AG08395 (cell line): ENCODE measurements at places on chromosomes 2 and 18.

DNA sequence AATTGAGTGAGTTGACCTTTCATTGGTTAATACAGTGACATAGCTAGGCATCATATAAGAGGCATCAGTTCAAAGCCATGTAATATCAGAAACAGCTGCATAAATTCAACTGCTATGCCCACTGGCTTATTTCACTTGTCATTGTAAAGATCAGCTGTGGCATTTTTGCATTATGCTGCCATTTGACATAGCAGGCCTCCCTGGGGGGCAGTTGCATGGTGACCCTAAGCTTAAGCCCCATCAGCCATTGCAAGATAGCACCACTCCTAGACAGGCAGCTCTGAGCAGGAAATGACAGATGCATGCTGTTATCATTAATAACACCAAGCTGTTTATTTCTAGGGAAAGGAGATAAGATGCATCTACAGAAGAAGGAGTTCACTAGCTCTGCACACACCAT lies 233.4 kb upstream of the CNTNAP5 start:
- DNase-seq = no peak

- DNase-seq = no peak
Measured at GRCh38 chr2:48127612-48128191, 221.4 kb upstream of the FBXO11 start.

GRCh38 chr2:4915357-4915756 lies 776.8 kb upstream of the SOX11 start:
- no peak for DNase-seq

- no peak for DNase-seq
Measured at GRCh38 chr2:145064511-145064910, 544.6 kb upstream of the ZEB2 start.

DNA sequence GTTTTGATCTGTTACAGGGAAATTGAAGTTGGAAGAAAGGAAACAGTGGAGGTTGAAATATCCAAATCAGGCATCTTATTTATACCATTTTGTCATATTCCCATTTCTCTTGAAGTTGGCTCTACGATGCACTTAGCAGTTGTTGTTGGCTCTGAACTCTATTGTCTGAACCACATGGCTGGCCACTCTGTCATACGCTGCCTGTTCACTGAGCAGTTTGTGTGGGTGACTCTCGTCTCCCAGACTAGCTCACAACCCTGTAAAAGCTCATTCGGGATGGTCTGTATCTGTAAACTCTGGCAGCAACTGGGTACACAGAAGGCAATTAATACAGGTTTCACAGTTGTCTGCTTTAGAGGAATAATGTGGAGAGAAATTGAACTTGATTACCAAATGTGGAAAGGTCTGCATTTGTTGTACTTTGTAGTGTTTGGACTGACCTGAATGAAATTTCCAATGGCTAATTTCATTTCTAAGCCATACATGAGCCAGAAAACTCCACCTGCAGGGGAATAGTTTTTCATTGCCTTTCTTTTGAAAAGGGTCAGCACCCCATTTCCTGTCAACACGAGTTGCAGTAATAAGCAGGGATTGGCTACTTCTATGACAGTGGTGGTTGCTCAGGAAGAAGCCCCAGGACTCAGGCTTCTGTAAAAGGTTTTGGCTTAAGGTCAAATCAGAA lies 378.2 kb downstream of the OSR1 start:
- DNase-seq = no peak

DNA sequence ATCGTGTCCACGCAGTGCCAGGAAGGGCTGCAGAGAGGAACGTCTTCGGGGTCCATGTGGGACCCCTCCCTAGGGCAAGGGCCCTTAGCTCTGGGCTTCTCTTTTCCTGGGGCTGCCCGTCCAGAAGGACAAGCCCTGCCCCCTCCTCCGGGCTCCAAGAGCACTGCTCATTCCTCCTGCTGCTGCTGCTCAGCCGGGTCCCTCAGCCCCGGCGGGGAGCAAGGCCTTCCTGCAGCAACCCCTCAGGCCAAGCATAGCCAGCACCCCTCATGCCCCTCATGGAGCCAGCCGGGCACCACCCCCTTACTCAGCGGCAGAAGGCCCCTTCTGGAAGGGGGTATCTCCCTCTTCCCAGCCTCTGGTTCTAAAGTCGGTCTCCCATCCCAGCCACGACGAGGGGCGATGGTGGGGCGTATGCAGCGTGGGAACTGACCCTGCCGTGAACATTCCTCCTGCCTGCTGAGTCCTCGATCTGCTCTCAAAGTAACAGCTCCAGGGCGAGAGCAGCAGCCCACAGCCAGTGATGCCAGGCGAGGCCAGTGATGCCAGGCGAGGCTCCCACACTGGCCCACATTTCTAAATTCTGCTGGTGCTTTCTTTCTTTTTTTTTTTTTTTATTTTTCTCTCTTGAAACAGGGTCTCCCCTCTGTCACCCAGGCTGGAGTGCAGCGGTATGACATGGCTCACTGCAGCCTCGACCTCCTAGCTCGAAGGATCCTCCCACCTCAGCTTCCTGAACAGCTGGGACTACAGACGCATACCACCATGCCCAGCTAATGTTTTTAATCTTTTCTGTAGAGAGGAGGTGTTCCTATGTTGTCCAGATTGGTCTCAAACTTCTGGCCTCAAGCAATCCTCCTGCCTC lies 99.7 kb downstream of the HDAC4 start:
- DNase-seq = no peak

DNA sequence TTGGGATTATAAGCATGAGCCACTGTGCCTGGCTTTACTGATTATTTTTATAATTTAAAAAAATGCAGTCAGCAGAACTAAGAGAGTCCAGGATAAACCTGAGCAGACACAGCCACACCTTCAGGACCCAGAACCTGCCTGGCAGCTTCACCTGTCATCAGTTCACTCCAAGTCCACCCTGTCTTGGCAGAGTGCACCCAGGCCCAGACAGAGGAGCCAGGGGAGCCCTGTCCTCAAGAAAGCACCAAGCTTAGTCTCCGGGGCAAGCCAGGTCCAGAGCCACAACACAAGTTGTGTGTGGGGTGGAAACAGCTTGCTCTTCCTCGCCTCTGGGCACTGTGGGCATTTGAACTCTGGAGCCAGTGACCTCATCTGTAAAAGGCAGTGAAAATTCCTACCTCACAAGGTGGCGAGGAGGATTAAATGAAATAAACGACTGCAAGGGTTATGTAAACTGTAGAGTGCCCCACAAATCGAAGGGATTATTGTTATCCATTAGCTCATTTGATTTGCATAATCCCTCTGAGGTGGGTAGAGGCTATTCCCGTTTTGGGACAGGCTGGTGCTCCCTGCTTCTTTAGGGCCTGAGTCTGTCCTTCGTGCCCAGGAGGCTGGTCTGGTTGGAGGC lies 24.7 kb downstream of the MYCN start:
- DNase-seq = no peak

DNA sequence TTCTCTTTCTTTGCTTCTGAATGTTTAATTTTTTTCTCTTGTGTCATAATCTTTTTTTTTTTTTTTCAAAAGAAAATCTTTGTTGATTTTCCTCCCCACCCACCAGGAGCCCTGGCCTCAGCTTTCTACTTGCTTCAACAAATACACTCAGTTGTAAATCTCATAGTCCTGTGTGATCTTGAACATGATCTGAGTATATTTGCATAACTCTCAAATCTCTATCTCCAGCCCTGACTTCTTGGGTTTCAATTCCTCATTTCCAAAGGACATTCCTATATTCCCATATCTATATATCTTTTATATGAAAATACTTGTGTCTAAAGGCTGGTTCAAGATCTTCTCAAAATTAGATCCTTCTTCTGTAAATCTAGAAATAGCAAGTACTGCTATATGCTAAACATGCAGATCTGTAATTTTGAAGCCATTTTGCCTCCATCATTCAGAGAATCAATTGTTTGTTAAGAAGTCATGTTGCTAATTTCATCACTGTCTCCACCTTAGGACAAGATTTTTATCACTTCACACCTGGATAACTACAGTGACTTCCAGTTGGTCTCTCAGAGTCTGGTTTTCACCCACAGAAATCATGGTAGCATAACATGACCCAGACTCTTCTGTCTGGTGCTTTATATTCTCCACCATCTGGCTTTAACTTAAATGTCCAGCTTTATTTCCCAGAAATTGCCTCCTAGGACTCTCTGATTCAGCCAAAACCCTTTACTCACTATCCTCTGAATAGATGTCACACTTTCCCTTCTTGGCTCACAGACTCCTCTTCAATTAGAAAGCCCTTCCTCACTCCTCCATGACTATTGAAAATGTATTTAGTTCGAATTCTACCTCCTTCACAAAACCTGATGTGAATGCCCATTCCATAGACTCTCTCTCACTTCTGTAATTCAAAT lies 98.1 kb downstream of the ZEB2 start:
- no peak for DNase-seq

GRCh38 chr2:2573658-2574293 lies 242.7 kb upstream of the MYT1L start:
- no peak for DNase-seq

DNA sequence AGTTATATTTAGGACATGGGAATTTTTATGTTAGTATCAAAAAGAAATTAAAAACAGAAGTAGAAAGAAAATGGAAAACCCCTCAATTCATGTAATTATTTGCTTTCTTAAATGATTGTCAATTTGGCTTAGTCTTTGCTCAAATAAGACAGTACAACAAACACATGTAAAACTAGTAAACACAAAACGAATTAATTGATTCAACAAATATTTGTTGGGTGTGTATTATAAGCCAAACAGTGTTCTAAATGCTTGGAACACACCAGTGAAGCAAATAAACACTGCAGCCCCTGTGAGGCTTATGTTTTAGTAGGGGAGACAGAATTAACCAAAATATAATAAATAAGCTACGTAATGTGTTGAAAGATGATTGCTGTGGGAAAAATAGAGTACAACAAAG lies 234.5 kb upstream of the STON1 start:
- no peak for DNase-seq

- DNase-seq = no peak
Measured at GRCh38 chr2:66545258-66545657, 110.3 kb downstream of the MEIS1 start.

GRCh38 chr2:168194784-168195522 lies 52.4 kb downstream of the STK39 start:
- peak; percentile 58 for DNase-seq

GRCh38 chr2:63192169-63192888 lies 141.7 kb downstream of the OTX1 start:
- no peak for DNase-seq

DNA sequence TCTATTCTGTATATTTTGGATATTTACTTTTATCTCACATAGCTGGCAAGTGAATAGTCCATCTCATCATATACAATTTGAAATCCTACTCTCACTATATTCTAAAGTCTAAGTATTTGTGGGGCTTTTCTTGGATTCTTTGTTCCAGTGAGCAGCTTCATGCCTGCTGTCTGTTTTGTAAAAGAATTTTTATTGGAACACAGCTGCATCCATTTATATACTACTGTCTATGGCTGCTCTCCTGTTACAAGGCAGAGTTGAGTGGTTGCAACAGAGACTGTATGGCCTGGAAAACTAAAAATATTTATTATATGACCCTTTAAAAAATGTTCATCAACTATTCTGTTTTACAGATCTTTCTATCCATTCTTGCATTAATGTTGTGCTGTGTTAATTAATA lies 193.3 kb upstream of the KLHL14 start:
- DNase-seq = no peak

DNA sequence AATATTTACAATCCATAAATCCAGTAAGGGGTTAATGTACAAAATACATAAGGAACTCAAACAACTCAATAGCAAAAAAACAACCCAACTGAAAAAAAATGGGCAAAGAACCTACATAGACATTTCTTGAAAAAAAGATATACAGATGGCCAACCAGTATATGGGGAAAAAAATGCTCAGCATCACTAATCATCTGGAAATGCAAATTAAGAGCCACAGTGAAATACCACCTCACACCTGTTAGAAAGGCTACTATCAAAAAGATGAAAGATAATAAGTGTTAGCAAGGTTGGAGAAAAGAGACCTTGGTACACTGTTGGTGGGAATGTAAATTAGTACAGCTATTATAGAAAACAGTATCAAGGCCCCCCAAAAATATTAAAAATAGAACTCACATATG lies 14.6 kb downstream of the AP1S3 start:
- DNase-seq = no peak

- DNase-seq = no peak
Measured at GRCh38 chr18:69985239-69985638, 37.6 kb upstream of the CD226 start.

DNA sequence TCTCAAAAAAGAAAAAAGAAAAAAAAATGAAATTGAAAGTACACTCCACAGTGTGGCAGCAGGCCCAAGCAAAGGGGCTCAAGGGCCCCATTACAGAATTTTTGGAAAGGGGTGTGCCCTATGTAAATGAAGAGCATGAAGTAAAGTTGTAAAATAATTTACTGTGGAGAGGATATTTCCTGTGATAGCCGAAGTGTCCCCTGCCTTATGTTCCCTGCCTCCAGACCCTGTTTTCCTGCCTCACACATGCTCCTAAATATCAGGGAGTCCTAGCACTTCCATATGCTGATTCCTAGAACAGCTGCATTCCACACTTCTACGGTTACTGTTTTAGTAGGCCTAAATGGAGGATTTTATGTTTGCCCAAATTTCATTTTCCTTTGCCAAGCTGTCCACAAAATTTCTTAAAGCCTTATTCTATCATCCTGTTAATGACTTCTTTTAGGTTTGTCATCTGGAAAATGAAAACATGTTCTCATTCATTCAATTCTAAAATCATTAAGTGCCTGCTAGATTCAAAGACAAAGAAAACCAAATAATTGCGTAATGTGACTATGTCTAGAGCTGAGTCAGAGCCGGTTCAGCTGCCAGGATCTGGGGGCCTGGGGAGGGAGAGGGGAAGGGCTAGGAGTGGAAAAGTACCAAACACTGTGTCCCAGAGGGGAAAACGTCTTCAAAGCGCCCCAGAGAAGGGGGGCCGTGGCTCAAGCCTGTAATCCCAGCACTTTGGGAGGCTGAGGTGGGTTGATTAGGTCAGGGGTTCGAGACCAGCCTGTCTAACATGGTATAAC lies 25.9 kb upstream of the IMPA2 start:
- DNase-seq = peak; percentile 69

- DNase-seq = peak; percentile 44
Measured at GRCh38 chr2:56287974-56288373, 104.2 kb downstream of the CCDC85A start.

DNA sequence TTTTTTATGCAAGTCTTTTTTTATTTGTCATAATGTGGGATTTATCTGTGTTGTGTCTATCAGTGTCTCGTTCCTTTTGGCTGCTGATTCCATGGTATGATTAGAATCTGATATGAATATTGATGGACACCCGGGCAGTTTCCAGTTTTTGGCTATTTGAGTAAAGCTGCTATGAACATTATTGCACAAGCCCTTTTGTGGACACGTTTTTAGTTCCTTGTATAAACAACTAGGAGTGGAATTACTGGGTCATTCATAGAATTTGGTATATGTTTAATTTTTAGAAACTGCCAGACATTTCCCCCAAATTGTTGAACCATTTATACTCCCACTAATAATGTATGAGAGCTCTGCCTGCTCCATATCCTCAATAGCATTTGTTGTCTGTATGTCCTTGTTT lies 26.6 kb downstream of the HK2 start:
- no peak for DNase-seq

DNA sequence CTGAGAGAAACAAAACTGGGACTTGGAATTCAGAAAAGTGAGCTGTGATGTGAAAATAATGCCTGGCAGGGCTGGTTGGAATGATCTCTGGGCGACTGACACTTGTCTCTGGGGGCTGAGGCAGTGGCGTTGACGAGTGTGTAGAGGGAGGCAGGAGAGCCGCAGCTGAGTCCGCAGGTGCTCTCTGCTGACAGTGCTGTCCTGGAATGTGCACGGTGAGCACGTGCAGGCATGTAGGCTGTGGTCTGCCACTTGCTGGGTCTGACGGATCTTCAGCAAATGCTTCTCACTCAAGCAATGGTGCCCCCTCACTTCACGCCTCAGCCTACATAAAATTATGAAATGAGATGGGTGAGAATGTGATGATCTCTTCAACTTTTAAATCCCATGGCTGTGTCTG lies 38.5 kb upstream of the ATP9B start:
- no peak for DNase-seq
